ENCODE measurements at places on chromosomes 3 and 15.

DNA sequence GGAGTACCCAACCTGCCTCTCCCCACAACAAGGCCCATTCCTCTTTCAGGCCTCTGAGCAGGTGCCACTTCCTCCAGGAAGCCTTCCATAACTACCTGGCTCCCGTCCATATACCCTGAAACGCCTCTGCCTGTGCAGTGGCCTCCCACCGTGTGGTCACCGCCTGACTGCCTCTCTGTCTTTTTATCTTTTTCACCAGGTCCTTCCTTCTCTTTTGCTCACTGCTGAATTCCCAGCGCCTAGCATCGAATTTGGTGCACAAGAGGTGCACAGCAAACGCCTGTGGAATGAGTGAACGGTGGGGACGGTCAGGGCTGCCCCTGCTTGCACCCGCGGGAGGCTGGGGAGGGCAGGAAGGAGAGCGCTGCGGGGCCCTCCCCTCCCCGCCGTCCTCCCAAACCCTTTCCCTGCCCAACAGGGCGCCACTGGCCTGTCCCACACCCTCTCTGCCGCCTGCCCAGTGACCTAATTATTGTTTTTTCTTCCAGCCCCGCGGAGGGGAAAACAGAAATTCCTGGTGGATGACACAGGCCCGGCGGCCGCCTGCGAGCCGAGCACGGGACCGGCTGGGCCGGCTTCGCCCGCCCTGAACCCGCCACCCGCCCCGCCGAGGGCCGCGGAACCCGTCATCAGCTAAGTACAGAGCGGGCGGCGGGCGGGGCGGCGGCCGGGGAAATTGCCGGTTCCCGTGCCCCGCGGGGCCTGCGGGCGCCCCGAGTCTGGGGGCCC lies 140.1 kb downstream of the SMAD6 start:
- peak; percentile 37 for DNase-seq

- DNase-seq = no peak
Measured at GRCh38 chr3:69462826-69463100, 76.9 kb upstream of the FRMD4B start.

DNA sequence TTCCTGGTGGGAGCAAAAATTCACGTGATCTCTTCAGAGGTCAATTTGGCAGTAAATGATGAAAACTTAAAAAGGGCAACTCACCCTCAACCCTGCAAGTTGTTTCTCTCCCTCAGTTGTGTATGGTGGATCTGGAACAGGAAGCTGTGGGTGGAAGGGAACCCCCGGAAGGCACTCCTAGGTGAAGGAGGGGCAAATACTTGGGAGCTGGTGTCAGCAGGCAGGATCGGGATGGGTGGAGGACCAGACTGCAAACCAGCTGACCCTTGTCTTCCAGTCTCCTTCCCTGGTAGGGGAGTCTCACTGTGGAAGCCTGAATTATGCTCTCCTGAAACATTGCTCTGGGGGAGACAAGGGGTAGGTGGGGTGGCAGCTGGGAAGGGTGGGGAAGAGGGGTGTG lies 33.5 kb downstream of the PRR23E start:
- no peak for DNase-seq

GRCh38 chr3:88657459-88657858 lies 450.0 kb upstream of the EPHA3 start:
- no peak for DNase-seq

GRCh38 chr3:113574213-113574612 lies 41.9 kb downstream of the SIDT1 start:
- DNase-seq = no peak

DNA sequence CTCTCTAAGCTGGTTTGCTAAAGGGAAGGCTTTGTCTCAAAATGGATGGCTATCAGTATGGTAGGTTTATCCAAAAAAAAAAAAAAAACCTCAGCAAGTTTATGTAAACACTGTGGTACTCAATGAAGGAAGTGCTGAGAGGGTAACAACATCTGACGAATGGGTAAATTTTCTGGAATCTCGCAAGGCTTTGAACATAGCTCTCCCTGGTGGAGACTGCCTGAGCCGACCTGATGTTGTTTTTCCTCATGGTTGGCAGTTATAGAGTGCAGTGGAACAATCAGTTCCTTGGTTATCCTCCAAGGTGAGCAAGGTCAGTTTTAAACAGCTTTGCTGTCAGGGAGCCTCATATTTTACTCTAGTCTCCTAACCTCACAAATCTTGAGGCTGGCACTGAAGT lies 94.6 kb downstream of the ZPLD1 start:
- DNase-seq = no peak

DNA sequence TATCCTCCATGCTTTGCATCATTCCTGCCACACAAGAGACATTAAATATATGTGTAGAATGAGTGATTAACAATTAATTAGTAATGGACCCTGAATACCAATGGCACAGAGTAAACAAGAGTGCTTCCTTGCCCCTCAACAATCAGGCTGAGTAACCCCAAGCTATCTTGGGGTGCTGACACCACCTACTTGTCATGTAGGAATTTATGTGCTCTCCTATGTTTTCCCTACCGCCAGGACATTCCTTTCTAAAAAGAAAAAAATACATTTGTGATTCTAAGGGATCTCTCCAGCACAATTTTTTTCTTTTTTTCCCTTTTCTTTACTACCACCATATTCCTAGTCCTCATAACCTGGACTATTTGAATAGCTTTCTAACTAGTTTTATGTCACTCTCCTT lies 449.1 kb downstream of the MFSD1 start:
- no peak for DNase-seq

DNA sequence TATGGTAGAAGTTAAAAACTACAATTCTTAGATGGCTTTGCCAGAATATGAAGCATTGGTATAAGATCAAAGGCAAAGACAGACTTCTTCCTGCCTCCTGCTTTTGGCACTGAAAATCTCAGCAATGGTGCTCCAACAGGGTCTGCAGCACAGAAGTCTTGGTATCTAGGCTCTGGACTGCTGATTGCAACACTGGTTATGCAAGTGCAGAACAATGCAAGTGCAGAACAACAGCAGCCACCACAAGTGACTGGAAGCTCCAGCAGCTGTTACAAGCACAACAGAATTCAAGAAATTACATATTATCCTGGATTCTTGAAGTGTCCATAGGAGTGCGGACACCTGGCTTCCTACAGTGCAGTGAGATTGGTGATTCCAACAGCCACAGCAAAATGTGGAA lies 33.7 kb downstream of the ZBTB20 start:
- DNase-seq = no peak

GRCh38 chr3:128170866-128171516 lies 17.7 kb downstream of the EEFSEC start:
- DNase-seq = peak; percentile 17

- no peak for DNase-seq
Measured at GRCh38 chr3:52784931-52785590, 7.7 kb downstream of the ITIH1 start.

DNA sequence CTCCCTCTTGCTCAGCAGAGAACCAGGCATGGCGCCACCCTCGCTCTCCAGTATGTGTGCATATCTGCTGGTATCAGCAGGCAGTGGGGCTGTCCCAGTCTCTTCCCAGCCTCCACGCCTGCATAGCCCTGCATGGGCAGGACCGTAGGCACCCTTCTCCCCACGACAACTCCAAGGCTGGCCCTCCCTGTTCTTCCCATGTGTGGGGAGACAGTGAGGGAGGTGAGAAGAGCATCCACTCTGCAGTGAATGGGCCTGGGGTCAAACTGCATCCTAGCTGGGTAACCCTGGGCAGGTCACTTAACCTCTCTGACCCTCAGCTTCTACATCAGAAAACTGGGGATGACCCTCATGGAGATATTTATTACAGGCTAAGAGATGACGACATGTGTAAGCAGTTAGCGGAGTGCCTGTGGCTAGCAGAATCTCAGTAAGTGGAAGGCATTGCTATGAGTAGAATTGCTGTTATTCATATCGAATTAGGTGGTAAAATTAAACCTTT lies 13.3 kb upstream of the SSUH2 start:
- no peak for DNase-seq

DNA sequence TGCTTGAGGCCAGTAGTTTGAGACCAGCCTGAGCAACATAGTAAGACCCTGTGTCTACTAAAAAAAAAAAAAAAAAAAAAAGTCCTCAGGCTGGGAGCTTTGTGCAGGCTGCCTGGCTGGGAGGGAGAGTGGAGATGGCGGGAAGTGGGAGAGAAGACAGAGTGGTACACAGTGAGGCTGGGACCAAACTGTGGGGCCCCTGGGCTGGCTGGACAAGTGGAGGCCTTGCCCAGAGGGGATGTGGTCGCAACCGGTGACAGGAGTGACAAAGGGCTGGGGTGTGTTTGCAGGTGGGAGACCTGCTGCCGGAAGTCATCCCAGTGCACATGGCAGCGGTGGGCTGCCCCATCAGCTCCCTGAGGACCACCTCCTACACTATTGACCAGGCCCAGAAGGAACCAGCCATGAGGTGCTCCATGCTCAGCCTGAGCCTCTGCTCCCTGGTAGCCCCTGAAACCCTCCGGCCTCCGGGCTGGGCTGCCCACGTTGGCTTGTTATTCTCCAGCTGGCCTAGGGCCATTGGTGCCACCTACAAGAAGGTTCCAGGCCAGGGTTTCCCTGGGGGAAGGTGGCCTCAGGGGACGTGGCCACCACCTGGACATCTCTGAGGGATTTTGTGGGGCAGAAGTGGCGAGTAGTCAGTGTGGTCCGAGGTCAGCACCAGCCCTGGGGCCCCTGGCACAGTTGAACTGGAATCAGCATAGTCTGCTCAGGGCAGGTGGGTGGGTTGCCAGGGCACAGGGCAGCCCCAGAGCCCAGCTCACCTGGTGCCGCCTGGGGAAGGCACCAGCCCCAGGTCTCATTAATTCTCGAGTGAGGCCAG lies 22.7 kb downstream of the ACAA1 start:
- DNase-seq = no peak

- DNase-seq = peak; percentile 15
Measured at GRCh38 chr3:11464356-11464755, 179.4 kb downstream of the VGLL4 start.

DNA sequence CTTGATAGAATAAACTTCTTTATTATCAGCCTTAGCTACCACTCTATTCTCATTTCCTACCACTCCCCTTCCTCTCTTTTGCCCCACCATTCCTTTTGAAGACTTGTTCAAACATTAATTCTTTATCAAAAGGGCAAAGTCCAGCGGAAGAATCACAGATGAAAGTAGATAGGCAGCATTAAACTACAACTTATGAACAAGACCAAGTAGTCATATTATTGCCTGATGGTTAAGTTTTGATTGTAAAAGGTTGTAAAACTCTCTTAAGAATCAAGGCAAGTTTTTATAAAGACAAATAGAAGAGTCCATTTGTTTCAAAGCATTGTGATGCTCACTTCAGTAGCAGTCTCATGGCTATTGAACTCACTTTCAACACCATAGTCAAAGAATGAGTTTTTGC lies 22.4 kb upstream of the TGFBR2 start:
- DNase-seq = no peak

DNA sequence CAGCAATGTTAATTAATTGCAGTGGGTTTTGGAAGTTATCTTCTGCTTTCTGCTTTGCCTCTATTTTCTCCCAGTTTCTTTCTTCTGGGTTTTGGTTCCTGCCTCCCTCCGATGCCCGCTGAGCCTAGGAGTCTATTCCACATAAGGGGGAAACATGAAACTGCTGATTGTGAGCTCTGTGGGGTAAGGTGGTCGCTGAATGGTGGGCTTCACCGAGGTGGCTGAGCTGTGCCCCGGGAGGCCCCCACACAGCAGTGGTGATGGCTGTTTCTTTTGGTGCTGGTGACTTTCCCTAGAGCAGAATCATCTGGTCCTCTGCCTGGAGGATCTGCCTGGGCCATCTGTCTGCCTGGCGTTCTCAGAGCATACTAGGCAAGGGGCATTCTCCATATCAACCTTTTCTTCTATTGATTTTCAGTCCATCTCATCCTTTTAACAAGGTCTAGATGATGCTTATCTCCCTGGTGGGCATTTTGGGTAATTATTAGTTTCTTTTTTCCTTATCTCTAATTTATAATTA lies 68.8 kb upstream of the ATP2B2 start:
- DNase-seq = no peak

DNA sequence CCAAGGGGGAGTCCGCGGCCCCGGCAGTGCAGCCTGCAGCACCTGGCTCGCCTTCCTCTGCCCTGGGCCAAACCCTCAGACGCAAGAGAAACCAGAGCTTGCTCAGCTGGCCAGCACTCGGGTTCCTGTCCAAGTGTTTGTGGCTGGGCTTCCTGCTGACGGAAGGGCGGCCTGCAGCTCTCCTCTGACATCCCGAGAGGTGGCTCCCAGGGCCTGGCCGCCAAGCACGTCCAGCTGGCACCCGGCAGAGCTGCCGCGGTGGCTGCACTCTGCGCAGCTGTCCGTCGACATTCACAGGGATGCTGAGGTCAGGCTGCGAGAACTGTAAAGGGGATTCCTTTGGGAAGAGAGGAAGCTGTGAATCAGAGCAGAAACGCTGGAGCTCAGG lies 85.6 kb downstream of the CPN2 start:
- DNase-seq = no peak

- no peak for DNase-seq
Measured at GRCh38 chr15:33086500-33087121, 107.9 kb downstream of the FMN1 start.

- no peak for DNase-seq
Measured at GRCh38 chr3:95154766-95155165, 1091.9 kb downstream of the NSUN3 start.

DNA sequence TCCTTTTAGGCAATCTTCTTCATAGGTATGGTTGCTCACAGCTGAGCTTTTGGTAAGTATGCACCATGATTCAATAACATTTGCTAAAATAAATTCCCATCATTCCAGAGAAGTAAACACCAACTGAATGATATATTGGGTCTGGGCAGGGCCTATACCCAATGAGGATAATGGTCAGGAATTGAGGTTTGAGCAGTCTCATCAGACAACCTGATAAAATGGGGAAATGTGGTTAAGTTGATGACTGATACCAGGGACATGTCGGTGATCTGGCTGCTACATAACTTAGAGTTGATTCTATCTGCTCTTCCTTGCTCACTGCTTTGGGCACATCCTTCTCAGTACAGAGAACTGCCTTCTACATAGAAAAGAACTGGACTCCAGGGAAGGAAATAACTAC lies 92.9 kb downstream of the GPR156 start:
- DNase-seq = no peak

DNA sequence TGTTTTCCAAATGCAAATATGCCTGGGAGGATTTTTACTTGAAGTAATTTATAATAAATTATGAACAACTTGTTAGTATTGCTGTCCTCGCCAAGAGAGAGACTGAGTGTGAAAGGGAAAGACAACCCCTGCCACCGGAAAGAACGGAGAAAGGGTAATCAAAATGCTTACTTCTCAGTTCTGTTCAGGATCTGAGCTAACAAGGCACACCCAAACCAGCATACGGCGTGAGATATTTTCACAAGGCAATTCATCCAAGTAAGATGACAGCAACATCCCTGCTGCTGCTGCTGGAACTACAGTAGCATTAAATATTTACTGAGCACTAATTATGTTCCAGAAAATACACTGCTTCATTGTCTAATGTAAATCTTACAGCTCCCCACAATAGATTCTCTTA lies 96.1 kb downstream of the KBTBD8 start:
- DNase-seq = no peak

- no peak for DNase-seq
Measured at GRCh38 chr15:58026051-58026450, 39.5 kb downstream of the ALDH1A2 start.

- no peak for DNase-seq
Measured at GRCh38 chr15:81723113-81723651, 322.6 kb downstream of the MEX3B start.

- DNase-seq = no peak
Measured at GRCh38 chr3:122067214-122067550, 12.0 kb downstream of the CD86 start.

- DNase-seq = no peak
Measured at GRCh38 chr3:106030627-106030963, 161.8 kb upstream of the CBLB start.
